ENCODE measurements at places on chromosomes 7 and 10.

GRCh38 chr10:47366181-47366631, 17.9 kb downstream of the ZNF488 start:
- no peak for DNase-seq

DNA sequence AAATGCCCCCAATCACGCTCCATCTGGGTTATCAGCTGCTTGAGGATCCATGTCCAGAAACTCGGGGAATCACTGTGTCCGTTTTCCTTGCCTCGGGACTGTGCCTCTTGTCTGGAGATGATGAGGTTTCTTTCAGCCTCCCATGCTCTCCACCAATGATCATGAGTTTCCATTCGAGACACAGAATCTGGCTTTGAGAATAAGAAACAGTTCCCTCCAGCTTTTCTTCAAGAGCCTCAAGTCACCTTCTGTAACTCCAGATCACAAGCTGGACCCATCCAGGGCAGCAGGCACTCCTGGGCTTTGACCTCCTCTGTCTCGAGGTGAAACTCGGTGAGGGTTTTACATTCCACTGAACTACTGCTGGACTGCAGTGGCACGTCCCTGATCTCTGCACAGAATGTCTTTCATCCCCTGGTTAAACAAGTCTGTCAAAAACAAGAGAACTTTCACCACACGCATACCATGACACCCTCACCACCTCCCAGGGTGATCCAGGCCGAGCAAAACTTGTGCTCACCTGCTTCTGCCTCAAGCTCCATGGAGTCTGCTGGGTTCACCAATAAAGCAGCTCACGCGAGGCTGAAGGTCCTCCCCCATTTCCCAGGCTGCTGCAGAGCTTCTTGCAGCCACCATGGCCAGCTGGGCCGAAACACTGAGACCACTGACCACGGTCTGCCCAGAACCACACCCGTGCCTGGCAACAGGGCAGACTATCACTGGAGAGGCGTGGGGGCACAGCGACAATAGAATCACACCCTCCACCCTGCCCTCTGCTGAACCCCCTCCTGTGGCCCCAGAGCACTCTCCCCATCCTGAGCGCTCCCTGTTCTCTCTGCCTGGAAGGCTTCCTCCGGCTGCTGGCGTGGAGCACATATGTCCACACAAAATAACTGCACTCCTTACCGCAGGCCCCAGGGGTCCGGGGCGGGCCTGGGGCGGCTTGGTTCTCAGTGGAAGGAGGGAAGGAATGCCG, 25.1 kb downstream of the MAT1A start:
- no peak for DNase-seq

- no peak for DNase-seq
These were observed 32.4 kb downstream of the UNC5B start for GRCh38 chr10:71244431-71245419.

- no peak for DNase-seq
These were observed 626.9 kb downstream of the ZWINT start for GRCh38 chr10:55734112-55734511.

DNA sequence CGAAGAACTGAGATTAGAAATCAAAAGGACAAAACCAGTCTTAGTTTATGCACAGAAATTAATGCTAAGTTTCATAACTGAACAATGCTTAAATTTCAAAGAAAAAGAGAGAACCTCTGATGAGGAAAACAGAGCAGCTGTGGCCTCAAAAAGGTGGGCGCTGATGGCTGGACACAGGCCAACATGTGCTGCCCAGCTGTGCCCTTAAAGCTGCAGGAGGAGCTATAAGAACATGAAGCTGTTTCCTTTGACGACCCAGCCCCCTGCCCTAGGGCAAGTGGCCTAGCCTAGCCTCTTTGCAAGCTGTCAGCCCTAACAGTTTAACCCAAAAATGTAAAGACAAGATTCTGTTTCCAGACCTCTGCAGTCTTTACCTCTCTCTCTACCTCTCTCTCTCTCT, 107.7 kb downstream of the GRID1 start:
- DNase-seq: no peak
